Activated CD4-positive, alpha-beta T cell treated with anti-CD3 and anti-CD28 coated beads for 36 hours (primary cell): ENCODE measurements at places on chromosomes 7 and 10. TPM values are rescaled to one million over a fixed set of nuclear protein-coding genes. Genes with fewer than 3 reads are reported as not detected.

DNA sequence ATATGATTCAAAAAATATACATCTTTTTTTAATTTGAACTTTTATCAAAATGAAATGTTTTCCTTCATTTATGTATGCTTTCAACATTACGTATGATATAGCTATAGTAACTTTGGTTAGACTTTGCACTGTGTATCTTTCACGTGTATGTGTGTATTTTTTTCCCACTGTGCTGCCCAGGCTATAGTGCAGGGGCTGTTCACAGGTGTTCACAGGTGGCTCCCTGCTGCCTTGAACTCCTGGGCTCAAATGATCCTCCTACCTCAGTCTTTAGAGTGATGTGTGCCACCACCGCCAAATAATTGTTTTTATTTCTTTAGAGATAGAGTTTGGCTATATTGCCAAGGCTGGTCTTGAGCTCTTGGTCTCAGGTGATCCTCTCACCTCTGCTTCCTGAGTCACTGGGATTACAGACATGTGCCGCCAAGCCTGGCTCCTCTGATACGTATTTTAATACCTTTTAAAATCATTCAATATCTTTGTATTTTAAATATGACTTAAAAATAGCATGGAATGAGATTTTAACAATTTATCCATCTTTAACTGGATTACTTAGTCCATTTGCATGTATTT, 29.0 kb downstream of the FANK1 start:
- no peaks in the 10 kb centered on the region for H3K4me1 ChIP-seq
- H3K27ac ChIP-seq = no peak overlapping the region
- no peak for DNase-seq
- no peak overlapping the region for H3K4me3 ChIP-seq
- no peaks in the 10 kb centered on the region for H3K36me3 ChIP-seq
- peaks cover 2% of the 10 kb centered on the region for H3K27me3 ChIP-seq

GRCh38 chr7:16695621-16696237, 49.7 kb downstream of the BZW2 start:
- H3K4me1 ChIP-seq = peaks cover 3% of the 10 kb centered on the region
- peak; percentile 20 for DNase-seq
- no peaks in the 10 kb centered on the region for H3K27me3 ChIP-seq

DNA sequence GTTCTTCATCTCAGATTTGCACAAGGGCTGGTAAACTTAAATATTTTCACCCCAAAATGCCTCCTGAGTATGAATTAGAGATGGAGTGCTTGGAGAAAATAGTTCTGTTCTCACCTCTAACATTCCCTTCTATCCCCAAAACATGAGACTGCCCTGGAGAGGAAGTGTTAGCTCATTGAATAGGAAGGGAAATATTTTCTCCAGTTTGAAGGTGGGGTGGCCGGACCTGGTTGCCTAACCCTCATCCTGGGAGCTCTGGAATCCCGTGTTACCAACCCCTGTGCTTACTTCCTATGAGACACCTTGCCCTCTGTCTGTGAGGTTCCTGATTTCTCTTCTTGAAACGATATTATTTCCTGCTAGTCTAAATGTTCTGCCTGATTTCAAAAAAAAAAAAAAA, 779 bp downstream of the IFIT2 start:
- no peaks in the 10 kb centered on the region for H3K27me3 ChIP-seq
- peaks cover 35% of the 10 kb centered on the region for H3K36me3 ChIP-seq
- peaks cover 42% of the 10 kb centered on the region for H3K4me1 ChIP-seq
- no peak overlapping the region for H3K27ac ChIP-seq
- peak overlapping the region; percentile 74 for H3K4me3 ChIP-seq
- DNase-seq = no peak

DNA sequence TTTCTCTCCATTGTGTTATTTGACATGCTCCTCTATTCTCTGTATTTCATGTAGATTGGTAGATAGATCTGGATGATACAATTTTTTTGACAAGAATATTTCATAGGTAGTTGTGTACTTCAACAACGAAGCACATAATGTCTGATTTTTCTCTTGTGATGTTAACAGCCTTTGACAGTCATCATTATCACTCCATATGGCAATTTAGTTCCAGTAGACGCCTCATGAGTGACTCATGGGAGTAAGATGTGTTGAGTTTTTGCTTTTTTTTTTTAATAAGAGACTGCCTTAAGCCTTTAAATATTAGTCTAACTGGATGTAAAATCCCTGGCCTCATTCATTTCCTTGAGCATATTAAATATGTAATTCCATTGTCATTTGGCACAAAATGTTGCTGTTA, 123.5 kb upstream of the ZNF32 start:
- H3K36me3 ChIP-seq = no peaks in the 10 kb centered on the region
- H3K27me3 ChIP-seq = peaks cover 3% of the 10 kb centered on the region
- DNase-seq = no peak

DNA sequence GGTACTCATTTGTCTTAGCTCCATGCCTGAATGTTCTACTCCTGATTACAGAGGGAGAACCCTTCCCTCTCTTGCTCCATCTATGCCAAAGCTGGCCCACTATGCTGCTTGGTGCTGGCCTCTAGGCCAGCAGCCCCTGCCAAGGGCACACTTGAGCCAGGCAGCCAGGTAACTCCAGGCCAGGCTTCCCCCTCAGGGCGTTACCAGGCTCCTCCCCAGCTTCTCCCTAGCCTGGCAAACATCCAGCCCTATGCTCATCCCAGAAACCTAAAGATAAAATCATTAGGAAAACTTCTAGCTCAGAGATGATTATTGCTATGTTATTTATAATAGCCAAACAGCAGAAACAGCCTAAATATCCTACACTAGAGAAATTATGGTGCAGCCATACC, 103.7 kb downstream of the KCNMA1 start:
- H3K4me1 ChIP-seq = no peaks in the 10 kb centered on the region
- no peaks in the 10 kb centered on the region for H3K27me3 ChIP-seq
- DNase-seq = no peak
- no peaks in the 10 kb centered on the region for H3K36me3 ChIP-seq

ZNF239 gene
- total RNA-seq = 2.4 TPM

DNA sequence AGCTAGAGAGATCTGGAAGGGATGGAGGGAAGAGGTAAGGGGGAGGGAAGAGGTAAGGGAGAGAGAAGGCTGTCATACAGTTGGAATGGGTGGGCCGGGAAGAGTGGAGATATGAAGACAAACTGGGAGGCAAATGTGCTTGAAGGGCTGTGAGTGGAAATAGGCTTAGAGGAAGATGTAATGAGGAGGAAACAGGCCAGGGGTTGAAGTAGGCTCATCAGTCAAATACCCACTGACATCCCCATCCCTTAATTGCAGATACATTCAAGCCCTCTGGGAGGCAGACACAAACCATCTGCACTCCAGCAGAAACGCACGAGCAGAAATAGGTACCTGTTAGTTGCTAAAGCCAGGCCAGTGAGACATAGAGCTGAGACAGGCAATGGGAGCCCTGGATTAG, 2.1 kb downstream of the SYNPO2L start:
- H3K36me3 ChIP-seq = no peaks in the 10 kb centered on the region

DNA sequence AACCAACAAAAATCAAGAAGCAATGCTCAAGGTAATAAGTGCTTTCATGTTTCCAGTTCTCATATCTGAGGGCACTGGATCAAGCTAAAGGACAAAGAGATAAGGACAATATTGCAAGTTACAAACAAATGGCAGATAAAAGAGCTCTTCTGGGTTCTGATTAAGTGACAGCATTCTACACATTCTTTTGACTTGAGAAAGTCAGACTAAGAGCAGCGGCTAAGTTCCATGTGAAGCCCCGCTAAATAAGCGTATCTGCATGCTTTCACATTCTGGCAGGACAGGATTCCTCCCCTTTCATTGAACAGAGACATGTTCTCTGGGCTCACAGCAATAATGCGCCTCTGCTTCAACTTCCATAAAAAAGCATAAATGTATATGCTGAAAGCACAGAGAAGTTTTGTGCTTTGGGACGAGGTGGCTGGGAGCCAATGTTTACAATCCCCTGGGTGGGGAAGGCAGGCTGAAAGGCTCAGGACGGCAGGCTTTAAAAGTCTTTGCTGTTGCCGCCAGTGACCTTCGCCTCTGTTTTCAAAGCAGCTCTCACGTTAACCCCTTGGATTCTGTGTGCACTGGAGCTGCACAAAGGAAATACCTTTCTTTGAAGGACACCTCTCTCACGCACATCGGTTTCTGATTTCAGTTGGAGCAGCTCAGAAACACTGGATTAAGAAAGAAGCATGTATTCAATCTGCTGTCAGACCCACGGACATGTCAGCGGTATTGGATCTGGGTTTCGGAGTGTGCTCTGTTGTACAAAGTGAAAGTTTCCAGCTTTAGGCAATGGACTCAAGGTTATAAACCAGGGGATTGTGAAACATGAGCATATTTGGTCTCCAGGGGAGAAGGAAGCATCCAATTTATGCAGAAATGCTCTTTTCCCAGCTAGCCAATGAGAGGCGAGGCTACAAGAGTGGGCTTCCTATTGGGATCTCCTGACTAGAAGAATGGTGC, 105.4 kb upstream of the FAM133B start:
- peak overlapping the region; percentile 30 for H3K4me3 ChIP-seq
- H3K4me1 ChIP-seq = peaks cover 39% of the 10 kb centered on the region
- DNase-seq = no peak

- DNase-seq = no peak
- no peak overlapping the region for H3K4me3 ChIP-seq
- H3K4me1 ChIP-seq = peaks cover 21% of the 10 kb centered on the region
- H3K36me3 ChIP-seq = no peaks in the 10 kb centered on the region
- H3K27me3 ChIP-seq = peaks cover 7% of the 10 kb centered on the region
Measured at GRCh38 chr10:84291384-84291783, 37.0 kb upstream of the CCSER2 start.

DNA sequence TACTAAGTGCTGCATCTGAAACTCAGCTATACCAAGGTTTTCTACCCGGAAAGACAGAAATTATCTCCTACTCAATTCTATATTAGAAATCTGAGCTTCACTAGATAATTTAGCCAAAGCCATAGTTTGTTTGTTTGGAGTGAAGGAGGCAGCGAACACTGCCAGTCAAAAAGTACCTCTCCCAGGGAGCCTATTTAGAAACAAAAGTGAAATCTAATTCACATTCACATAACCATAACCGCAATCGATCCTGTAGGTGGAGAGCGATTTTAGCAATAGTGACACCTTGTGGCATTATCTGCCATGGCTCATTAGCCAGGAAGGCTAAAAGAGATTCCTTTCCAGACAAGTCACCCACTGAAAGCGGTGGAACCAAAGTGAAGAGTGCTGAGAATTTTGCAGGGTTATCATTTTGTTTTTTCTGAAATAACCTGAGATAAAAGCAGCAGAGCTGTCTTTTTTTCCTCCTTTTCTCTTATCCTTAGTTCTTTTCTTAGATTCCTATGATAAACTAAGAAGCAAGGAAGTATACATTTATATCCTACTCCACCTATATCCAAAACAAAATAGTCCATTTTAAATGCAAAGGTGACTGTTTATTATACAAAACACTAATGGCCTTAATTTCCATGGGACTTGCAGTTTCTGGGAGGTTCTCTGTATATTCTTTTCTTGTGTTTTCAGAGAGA, 83.7 kb upstream of the BET1 start:
- peak overlapping the region; percentile 29 for H3K4me3 ChIP-seq
- H3K4me1 ChIP-seq = peaks cover 10% of the 10 kb centered on the region
- no peaks in the 10 kb centered on the region for H3K36me3 ChIP-seq
- peak; percentile 60 for DNase-seq
- H3K27ac ChIP-seq = no peak overlapping the region
- H3K27me3 ChIP-seq = peaks cover 22% of the 10 kb centered on the region

DNA sequence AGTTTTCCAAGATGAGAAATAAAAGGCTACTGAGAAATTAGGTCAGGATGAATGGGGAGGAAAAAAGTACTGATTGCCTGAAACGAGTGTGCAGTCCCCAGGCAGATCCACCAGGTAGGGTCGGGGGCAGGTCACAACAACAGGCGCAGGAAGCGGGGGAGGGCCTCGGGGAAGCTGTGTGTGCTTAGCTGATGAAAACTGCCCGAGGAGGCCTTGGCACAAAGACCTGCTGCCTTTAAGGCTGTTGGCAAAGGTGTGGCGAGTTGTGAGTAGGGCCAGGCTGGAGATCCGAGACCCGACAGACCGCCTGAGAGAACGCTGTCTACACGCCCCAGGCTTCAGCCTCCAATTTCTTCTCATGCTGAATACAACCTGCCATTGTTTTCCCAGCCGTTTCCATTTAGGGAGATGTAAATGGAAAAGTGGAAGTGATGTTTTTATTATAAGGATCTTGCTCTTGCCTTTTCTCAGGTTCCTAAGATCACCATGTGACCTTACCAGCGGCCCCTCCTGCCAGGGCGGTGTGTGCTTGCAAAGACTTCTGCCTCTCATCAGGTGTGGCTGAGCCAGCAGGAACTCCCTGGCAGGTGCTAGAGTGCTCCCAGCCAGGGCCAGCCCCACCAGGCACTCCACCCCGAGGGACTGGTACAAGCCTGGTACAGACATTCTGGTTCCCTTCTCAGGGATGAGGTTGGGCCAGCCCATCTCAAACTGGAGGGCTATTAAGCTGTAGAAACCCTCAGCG, 60.8 kb downstream of the DLG5 start:
- H3K4me3 ChIP-seq = no peak overlapping the region
- no peak overlapping the region for H3K27ac ChIP-seq
- peak; percentile 19 for DNase-seq

GRCh38 chr10:130635528-130635927, 499.3 kb downstream of the GLRX3 start:
- H3K27me3 ChIP-seq = peaks cover 25% of the 10 kb centered on the region
- no peaks in the 10 kb centered on the region for H3K36me3 ChIP-seq
- no peak for DNase-seq
- H3K4me1 ChIP-seq = no peaks in the 10 kb centered on the region
- no peak overlapping the region for H3K4me3 ChIP-seq

DNA sequence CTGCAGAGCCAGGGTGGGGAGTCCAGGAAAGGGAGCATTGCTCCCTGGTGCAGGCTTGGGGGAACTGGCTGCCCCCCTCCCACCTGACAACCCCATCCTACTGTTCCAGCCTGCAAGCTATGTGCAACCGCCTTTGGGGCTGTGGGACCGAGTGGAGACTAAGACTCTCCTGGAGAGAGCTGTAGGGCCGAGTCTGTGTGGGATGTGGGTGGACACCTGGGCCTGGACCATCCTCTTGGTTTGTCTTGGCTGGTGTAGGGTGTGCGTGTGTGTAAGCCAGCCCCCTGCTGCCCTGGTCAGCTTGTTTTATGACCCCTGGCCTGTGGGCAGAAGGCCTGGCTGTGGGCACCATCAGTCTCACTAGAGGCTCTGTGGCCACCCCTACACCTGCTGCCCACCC, 1.6 kb upstream of the RAMP3 start:
- H3K4me3 ChIP-seq = no peak overlapping the region
- H3K36me3 ChIP-seq = no peaks in the 10 kb centered on the region
- H3K27me3 ChIP-seq = peaks cover 16% of the 10 kb centered on the region
- no peak for DNase-seq
- H3K4me1 ChIP-seq = no peaks in the 10 kb centered on the region

GRCh38 chr7:121237601-121238000, 91.2 kb upstream of the WNT16 start:
- no peak overlapping the region for H3K27ac ChIP-seq
- no peaks in the 10 kb centered on the region for H3K27me3 ChIP-seq
- H3K4me1 ChIP-seq = no peaks in the 10 kb centered on the region

ARMS2 gene
- not detected for total RNA-seq

GRCh38 chr10:23065181-23065948, 30.0 kb upstream of the MSRB2 start:
- no peak overlapping the region for H3K4me3 ChIP-seq
- peaks cover 3% of the 10 kb centered on the region for H3K27me3 ChIP-seq
- no peak for DNase-seq
- peaks cover 4% of the 10 kb centered on the region for H3K4me1 ChIP-seq
- no peaks in the 10 kb centered on the region for H3K36me3 ChIP-seq
- H3K27ac ChIP-seq = no peak overlapping the region
